ENCODE measurements at places on chromosomes 4 and X.

DNA sequence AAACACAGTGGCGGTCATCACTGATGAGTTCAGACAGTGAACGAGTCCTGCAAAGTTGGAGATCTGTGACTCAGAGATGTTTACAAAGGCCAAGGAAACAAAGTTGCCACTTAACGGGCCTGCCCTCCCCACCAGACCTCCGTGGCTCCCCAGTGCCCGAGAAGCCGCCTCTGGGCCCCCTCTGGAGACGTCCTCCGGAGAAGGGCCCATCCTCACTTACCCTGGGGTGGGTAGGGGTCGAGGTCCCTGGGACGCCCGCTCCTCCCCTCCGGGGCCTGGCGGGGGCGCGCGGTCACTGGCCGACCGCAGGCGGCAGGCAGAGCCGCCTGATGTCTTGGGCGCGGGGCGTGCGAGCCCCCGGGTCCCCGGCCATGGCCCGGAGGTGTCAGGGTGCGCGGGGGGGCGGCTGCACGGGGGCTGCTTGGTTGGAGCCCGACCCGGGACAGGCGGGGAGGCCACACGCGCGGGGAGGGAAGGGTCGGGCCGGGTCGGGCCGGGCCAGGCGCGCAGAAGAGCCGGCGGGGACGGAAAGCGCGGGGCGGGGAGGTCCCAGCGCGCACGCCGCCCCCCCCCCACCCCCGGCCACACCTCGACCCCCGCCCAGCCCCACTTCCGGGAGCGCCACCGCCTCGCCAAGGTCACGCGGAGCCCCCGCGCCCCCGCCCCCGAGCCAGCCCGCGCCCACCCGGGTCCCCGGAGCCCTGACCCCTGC lies 529 bp downstream of the DHRSX start:
- peak; percentile 69 for DNase-seq

- DNase-seq, result no peak
These were observed 10.8 kb upstream of the HADH start for GRCh38 chr4:107978716-107979451.

GRCh38 chr4:112270051-112270450 lies 15.7 kb downstream of the TIFA start:
- DNase-seq, result no peak

- DNase-seq, result no peak
These were observed 127.3 kb downstream of the TENM3 start for GRCh38 chr4:182370491-182370890.

GRCh38 chr4:85492336-85492735 lies 17.4 kb downstream of the ARHGAP24 start:
- no peak for DNase-seq

DNA sequence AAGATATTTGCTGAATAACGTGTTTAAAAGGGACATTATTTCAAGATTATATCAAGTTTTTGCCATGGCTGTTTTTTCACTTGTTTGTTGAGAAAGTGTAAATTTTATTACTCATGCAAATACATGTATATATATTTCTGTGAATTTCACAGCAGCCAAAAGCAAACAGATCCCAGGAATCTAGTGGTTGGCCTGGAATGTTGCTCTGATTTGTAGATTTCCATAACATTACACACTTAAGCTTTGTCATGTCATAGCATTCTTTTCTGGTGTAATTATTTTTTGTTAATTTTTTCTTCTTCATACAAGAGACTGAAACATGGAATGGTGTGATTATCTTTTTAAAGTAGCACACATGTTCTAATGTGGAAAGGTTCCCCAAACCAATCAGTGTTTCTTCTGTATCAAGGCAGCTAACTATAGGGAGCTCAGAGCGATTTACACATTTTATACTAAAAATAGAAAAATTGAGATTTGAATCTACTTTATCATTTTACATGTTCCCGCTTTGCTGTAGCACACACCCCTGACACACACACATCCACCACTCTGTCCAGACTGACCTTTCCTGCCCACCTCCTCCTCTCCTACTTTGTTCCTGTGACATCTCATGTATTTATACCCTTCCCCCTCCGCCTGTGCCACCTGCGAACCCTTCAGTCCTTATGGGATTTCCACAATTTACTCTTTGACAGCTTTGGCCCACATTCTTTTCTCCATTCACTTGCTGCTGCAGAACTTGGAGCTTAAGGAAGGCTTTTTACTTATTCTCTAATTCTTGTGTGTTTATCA lies 20.3 kb downstream of the RUFY3 start:
- peak; percentile 29 for DNase-seq

DNA sequence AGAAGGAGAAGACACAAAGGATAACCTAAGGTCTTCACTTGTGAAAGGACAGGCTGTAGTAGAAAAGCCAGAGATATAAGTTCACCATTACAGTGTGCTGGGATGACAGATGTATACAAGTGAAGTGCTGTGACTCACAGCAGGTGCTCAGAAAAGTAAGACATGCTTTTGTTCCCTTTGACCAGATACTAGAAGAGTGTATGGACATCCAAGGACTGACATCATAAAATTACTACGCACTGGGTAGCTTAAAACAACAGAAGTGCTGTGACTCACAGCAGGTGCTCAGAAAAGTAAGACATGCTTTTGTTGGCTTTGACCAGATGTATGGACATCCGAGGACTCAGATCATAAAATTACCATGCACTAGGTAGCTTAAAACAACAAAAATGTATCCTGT lies 61.6 kb upstream of the BTC start:
- no peak for DNase-seq

DNA sequence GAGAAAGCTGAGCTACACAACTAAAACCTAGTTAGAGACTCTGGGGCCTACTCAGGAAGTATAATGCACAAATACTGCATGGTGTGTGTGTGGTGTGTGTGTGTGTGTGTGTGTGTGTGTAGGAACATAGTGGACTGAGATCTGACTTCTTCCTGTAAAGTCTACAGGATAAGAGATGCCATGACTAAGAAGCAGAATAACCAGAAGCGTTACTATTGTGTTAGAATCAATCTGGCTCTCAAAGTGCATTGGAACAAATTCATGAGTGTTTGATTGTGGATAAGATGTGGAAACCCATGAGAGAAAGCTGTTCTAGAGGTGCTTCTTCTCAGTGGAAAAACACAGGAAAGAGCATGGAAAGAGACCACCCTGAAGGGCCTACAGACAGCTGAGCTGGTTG lies 302.1 kb downstream of the INPP4B start:
- DNase-seq, result no peak

- no peak for DNase-seq
These were observed 25.0 kb downstream of the ASMTL start for GRCh38 chrX:1427756-1428155.

DNA sequence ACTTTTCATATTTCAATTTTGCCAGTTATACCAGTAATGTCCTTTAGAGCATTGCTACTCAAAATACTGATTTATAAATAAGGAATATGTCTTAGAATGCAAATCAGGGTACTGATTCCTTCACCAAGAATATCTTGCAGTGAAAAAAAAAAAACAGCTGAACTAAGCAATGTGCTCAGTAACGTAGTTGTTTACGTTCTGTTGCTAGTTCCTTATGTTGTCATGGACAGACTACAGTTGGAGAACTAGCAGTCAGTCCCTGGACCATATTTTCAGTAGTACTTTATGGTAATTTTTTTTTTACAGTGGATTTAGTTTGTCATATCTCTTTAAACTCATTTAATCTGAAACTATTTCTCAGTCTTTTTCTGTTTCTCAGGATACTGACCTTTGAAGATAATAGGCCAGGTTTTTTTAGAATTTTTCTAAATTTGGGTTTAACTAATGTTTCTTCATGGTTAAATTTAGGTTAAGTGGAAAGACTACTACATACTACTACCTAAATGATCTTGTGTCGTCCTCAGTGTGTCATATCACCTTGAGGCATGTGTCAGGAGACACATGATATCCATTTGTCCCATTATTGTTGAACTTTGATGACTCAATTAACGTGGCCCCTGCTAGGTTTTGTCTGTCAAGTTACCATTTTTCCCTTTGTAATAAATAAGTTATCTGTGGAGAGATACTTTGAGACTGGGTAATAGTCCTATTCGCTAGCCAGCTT lies 21.0 kb downstream of the SMARCAD1 start:
- no peak for DNase-seq

GRCh38 chr4:177667687-177668086 lies 225.4 kb upstream of the AGA start:
- DNase-seq, result no peak
